ENCODE measurements at places on chromosomes 7 and 10.

DNA sequence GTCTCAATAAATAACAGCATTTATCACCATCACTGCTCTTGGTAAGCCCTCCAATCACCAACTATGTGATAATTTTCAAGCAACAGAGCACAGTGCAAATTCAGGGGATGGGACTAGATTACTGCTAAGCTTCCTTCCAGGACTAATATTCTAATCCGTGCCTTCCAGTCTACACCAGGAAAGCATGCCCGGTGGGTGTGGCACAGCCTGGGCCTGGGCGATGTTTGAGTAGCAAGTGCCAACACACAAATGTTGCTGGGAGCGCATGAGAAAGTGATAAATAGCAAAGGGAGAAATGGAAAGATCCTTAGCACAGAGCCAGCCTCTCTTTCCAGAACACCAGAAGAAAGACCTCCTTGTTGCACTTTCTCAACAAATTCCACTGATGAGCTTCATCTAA is 13.5 kb upstream of the TM9SF3 start:
- DNase-seq, result no peak

- DNase-seq, result no peak
Measured at GRCh38 chr7:132650498-132650897, 74.2 kb upstream of the PLXNA4 start.

DNA sequence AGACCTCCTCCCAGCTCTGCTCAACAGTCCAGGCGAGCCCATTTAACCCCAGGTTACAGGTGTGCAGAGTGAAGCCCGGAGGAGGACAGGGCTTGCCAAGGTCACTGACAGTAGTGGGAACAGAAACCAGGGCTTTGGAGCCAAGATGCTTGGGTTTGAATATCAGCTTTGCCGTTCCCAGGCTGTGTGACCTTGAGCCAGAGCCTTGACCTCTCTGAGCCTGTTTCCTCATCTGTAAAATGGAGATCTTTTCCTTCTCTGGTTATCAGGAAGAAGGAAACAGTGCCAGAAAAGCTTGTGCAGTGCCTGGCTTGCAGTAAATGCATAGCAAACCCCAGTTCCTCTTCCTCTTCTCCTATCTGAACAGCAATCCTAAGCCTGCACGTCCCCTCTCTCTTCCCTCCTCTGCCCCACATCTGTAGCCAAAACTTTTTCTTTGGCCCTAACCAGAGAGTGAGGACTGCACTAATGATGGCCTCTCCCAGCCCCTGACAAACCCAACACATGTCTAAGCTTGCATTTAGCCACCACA is 21.4 kb upstream of the MLXIPL start:
- no peak for DNase-seq

DNA sequence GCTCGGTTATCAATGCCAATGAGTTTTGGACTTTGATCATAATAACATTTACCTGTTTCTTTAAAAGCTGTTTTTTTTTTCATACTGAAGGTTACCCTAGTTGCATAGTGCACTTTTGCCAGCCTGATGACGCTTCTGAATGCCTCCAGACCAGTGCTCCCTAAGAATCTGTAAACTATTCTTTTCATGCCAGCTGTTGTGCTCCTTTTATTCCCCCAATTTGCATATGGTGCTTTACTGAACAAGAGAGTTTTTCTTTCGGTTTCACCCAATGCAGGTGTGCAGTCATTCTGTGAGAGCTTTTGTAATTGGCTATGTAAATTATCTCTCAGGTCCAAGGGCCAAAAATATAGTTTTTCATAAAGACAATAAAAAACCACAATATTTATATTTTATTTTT is 48.1 kb upstream of the GLCCI1 start:
- no peak for DNase-seq

DNA sequence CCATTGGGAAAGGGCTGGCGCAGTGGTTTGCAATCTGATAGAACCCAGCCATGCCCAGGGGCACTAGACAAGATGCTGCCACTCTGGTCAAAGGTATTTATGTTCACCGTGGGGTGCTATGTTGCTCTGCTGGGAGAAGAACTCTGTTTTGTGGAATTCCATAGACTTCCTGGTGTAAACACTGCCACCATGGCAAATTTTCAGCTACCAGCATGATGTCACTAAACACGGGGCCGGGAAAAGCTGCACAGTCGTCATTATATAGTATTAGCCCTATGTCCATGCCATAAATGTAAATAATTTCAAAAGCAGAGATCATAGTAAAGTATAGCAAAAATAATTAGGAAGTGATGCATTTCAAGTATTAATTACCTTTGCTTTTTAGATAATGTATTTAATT is 500.6 kb downstream of the PARD3 start:
- DNase-seq, result no peak

- DNase-seq, result no peak
Measured at GRCh38 chr7:140972876-140973829, 41.6 kb downstream of the MRPS33 start.

DNA sequence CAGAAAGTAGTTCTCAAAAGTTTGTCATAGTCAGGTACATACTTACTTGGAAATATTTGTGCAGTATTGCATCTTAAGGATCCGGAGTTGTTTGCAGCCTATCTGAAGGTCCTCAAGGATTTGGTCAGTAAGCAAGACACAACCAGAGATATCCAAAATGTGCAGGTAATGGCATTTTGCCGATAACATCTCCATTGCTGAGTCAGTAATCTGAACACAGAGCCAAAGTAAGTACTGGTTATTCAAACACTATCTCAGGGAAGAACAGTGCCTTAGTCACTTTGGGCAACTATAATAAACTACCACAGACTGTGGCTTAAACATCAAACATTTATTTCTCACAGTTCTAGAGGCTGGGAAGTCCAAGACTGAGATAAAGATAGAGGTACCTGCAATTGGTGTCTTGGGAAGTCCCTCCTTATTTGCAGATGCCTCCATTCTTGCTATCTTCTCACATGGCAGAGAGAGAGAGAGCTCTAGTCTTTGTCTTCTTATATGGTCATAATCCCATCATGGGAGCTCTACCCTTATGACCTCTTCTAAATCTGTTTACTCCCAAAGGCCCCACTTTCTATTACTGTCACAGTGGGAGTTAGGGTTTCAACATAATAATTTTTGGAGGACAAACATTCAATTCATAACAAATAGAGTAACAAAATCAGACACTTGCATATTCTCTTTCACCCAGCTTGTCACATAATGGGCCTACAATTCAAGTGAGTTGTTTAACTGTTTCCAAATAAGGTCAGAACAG is 73.4 kb downstream of the FAM185A start:
- no peak for DNase-seq

DNA sequence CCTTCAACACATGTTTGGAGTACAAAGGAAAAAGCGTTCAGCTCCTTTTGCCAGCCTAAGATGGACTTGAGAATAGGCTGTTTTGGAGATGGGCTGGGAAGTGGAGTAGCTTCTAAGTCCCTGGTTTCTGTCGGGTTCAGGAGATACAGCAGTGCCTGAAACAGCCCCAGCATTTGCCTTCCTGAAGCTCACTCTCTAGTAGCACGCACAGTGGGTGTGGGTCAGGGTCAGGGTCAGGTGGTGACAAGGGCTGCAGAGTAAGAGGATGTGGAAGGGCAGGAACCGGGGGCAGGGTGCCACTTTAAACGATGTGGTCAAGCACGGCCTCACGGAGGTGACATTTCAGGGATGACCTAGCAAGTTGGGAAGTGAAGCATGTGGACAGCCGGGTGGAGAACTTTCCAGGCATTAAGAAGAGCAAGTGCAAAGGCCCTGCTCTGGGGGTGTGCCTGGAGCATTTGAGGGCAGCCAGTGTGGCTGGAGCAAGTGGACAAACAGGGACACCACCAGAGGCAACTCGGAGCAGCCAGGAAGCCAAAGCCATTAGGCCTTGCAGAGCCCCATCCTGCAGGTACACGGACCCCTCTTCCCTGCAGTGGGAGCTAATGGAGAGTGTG is 382.2 kb upstream of the ZMIZ1 start:
- DNase-seq, result no peak

DNA sequence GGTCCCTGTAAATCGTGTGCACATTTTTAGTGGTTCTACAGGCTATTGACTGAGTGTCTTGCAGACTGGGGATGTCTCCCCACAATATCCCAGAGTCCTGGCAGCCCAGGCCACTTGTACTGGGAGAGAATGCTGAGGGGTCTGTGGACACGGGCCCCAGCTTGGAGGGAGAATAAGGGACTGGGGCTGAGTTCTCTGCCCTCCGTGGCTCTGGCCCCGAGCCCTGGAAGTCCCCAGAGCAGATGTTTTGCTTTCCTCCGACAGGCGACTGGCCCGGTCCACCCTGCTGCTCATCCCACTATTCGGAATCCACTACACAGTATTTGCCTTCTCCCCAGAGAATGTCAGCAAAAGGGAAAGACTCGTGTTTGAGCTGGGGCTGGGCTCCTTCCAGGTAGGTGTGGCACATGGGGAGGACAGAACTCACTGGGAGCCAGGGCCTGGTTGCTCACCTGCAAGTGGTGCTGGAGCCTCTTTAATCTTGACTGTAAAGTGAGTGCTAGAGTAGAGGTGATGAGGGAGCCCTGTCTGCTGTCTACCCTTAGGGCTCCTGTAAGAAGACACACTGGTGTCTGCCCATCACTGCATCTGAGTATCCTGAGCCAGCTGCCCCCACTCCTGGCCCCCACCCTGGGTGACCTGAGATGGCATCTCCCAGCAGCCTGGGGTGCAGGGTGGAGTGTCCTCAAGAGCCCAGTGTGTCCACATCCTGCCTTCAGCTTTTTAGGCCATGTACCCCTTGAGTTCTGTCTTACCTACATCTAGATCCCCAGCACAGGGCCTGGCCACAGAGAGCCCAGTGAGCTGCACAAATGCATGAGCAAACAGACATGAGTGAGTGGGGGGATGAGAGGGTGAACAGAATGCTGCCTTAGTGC is 51.1 kb downstream of the ADCYAP1R1 start:
- no peak for DNase-seq

DNA sequence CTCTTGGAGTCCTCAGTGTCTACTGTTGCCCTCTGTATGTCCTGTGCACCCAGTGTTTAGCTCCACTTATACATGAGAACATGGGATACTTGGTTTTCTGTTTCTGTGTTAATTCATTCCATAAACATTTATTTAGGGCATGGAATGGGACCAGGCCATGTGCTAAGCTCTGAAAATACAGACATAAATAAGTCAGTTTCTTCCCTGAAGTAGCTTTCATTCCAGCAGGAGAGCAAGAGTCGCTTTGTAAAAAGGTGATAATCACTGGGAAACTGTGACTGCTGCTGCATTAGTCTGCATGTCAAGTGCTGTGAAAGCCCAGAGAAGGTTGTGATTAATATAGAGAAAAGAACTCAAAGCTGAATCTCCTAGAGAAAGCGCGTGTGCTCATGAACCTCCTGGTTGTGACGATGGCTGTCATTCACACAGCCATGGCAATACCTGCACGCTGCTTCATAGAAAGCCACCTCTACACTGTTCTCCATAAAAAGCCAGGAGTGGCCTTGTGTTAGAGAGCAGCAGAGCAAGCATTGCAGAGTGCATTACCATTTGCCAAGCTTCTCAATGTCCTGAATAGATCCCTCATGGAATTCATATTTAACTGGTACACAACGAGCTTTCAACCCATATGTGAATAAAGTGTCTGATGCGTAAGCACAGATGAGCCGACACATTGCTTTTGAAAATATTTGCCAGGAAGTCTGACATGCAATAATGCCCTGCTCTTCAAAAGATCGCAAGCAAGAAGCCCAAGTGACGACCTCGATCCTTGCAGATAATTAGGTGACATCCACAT is 30.6 kb upstream of the PITRM1 start:
- DNase-seq, result no peak

GRCh38 chr7:39810710-39811109 is 139.3 kb upstream of the CDK13 start:
- no peak for DNase-seq

DNA sequence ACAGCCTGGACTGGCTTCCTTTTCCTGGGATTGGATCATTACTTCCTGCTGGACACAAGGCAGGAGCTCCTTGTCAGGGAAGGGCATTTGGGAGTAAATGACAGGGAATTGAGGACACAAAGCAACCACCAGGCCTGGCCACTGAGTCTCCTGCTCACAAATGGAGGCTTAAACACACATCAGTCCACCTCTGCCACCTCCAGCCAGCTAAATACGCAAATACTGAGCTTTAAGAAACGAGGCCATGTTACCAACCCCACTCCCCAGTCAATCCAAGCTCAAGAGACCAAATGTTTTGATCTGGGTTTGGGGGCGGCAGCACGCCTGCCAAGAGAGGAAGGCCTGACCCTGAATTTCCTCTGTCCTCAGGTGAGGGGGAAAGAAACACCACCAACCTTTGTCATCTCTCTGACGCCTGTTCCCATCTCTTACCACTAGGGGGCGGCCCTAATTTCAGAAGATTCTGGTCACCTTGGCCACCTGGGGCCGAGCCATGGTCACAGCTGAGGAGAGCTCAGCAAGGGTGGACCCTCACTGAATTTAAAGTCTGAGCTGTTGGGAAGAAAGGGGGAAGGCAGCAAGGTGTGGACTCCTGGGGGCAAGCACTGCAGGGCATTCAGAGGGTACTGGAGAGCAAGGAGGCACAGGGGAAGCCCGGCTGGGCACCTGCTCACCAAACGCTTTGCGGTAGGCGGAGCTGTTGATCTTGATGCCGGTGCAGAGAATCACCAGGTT is 16.5 kb downstream of the AIFM2 start:
- DNase-seq, result no peak

- no peak for DNase-seq
Measured at GRCh38 chr10:93865794-93866425, 27.9 kb upstream of the SLC35G1 start.

DNA sequence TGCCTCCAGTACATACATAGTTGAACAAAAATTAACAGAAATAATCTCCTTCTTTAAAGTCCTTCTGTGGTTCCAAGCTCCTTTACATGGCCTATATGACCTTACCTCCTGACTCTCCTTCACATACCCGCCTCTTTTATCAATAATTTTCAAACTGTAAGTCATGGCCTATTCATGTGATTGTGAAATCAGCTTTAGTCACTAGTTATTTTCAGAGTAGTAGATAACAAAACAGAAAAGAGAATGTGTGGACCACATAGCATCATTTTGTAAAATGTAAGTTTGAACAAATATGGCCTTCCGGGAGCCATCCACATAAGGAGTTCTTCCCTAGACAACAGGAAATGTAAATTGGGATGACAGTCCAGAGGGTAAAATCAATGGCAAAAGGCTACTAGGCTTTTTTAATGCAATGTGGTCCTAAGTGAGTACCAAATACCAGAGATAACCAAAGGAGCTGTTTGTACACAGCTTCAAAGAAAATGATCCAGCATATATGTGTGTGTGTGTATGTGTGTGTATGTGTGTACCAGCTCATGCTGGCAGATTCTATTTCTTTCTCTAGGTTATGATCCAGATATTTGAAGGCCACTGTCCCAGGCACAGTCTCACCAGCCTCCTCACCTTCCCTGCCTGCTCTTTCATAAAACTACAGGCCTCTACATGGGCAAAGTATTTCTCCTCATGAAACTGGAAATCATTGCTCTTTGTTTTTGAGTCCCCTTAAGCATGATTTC is 12.3 kb upstream of the FAM133B start:
- no peak for DNase-seq

GRCh38 chr7:129014501-129015101 is 40.3 kb downstream of the TNPO3 start:
- no peak for DNase-seq

Measured in brain pericyte (primary cell).